Activated T-cell treated with anti-CD3 and anti-CD28 coated beads for 48 hours (primary cell): ENCODE measurements at places on chromosomes 12 and 14.
A peak's percentile ranks its signal among the peaks of the same experiment; 100 is the strongest.

GRCh38 chr12:67482751-67483661, 165.5 kb upstream of the DYRK2 start:
- DNase-seq: peak; percentile 21

- DNase-seq: no peak
Observed at GRCh38 chr14:104323551-104324175, 185.3 kb downstream of the KIF26A start.

- DNase-seq: no peak
Observed at GRCh38 chr12:128863957-128864356, 10.7 kb downstream of the GLT1D1 start.

DNA sequence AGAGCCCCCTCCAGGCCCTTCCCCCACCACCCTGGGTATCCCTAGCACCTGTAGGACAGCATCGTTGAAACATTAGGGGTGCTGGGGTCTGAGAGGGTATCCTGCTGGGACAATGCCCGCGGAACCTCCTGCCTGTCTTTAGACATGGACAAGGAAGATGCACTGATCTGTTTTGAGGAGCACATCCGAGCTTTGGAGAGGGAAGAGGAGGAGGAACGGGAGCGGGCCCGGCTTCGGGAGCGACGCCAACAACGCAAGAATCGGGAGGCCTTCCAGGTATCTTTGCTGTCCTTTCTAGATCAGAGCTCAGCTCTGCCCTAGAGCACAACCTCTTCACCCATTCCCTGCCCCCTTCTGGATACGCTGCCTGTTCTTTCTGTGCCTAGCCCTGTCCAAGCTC, 13.2 kb downstream of the PRPF40B start:
- DNase-seq: no peak

GRCh38 chr14:90609376-90609775, 206.9 kb downstream of the TTC7B start:
- no peak for DNase-seq

DNA sequence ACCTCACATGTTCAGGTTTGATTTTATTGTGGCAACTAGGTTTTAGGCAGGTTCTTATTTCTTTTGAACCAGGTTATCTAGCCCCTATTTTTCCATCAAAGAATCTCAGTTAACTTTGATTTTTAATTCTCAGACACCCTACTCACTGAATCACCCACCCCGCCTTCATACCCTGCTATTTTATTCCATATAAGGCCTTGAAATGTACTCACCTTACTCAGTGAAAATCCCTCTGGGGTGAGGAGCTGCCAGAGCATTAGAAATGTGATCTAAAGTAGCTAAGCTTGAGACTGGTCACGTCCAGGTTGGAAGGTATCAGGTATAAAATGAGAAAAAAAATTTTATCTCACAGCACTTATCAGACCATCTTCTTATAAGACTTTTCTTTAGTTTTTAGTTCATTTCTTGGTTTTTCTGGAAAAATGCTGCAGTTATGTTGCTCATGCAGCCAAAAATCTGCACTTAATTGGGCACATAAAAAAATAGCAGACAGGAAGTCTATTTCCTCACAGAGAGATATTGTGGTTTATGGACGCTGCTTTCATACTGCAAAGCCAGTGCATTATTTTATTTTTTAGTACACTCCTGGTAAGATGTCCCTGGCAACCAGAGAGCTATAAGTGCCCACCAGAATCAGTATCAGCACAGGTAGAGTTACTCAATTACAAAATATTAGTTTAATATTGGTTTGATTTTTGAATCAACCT, 101.5 kb upstream of the CCDC91 start:
- no peak for DNase-seq

DNA sequence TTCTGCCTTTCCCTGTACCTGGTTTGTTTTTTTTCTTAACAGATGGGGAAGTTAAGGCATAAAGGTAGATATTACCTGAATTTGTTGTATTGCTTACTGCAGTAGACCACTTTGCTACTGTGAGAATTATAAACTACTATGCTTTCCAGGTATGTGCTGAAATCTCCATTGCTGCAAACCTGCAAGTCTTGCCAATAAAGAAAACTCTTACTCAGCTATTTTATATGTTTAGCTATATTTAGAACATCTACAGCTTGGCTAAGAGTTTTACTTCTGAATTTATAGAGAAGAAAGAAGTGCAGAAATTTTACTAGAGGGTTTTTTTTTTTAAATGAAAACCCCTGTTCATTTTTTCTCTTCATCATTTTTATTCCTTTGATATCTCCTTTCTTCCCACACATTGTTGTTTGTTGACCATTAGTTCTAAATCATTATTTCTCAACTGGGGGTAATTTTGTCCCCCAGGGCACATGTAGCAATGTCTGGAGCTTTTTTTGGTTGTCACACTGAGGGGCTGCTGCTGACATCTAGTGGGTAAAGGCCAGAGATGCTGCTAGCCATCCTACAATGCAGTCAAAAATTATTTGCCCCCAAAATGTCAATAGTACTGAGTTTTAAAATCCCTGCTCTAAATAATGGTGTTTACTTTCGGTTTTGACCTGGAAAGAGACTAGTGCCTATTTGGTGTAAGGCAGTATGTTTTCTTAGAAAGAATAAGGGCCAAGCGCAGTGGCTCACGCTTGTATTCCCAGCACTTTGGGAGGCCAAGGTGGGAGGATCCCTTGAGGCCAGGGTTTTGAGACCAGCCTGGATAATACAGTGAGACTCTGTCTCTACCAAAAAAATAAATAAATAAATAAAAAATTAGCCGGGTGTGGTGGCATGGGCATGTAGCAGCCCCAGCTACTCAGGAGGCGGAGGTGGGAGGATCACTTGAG, 48.6 kb downstream of the PCNX1 start:
- peak; percentile 19 for DNase-seq

GRCh38 chr12:111180426-111181142, 188.3 kb downstream of the PHETA1 start:
- DNase-seq: no peak

GRCh38 chr12:54719691-54720090, 71.5 kb upstream of the DCD start:
- DNase-seq: no peak

- no peak for DNase-seq
Observed at GRCh38 chr12:49086116-49086515, 8.5 kb downstream of the DHH start.

DNA sequence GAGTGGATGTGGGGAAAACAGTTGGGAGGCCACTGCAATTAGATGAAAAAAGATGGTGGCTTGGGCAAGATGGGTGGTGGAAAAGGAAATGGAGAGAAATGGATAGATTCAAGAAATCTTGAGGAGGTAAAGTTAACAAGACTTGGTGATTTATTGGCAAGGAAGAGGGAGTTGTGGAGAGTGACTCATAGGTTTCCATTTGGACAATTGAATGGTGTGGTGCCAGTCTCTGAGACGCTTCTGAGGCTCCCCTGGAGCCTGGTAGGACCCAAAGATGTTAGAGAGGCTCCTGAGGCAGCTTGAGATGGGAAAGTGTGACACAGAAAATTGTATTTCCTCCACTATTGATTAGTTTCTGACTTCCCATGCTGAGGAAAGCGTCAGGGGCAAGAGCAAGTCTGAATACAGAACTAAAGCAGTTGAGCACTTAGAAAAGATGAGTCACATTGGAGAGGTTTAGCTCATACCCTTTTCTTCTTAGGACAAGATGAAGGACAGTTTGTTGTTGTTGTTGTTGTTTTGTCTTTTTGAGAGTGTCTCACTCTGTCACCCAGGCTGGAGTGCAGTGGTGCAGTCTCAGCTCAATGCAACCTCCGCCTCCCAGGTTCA, 4.5 kb downstream of the PRPF40B start:
- no peak for DNase-seq

- no peak for DNase-seq
Observed at GRCh38 chr12:109503611-109504010, 26.2 kb downstream of the UBE3B start.

- DNase-seq: no peak
Observed at GRCh38 chr14:97071177-97071576, 274.0 kb downstream of the VRK1 start.

GRCh38 chr12:100464529-100464928, 9.1 kb upstream of the NR1H4 start:
- no peak for DNase-seq

- no peak for DNase-seq
Observed at GRCh38 chr14:80055667-80056496, 155.4 kb downstream of the DIO2 start.

DNA sequence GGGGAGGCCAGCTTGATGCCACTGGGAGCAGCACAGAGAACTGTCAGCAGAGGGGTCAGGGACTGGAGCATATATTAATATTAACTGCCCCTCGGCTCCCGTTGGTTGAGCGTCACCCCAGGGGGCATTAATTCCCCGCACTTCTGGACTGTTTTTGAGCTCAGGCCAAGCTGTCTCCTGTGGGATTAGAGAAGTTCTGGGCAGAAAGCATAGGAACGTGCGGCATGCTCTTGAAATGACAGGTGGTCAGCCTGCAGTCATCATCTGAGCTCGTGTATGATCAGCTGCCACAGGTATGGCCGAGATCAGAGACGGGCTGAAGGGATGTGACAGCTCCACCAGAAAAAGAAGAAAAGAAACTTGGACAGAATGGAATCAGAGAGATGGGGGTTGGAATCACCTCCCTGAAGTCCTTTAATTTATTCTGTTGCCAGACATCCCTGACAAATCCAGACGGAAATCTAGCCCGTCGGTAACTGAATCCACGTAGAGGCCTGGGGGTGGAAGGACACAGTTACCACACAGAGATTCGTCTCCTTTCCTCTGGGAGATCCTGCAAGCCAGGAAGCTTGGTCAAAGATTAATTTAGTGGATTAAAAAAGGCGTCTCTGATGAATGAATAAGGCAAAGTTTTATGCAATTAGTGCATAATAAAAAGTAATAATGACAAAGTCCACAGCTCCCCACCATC, 23.6 kb downstream of the NR1H4 start:
- DNase-seq: no peak

- DNase-seq: no peak
Observed at GRCh38 chr14:76073717-76074116, 78.0 kb upstream of the GPATCH2L start.

DNA sequence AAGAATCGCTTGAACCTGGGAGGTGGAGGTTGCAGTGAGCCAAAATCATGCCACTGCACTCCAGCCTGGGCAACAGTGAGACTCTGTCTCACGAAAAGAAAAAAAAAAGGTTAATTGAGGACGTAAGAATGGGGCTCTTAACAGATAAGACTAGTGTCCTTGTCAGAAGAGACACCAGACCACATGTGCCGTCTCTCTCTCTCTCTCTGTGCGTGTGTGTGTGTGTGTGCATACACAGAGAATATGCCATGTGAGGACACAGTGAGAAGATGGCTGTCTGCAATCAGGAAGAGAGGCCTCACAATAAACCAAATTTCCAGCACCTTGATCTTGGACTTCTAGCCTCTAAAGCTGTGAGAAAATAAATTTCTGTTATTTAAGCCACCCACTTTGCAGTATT, 11.7 kb upstream of the ERC1 start:
- DNase-seq: no peak

DNA sequence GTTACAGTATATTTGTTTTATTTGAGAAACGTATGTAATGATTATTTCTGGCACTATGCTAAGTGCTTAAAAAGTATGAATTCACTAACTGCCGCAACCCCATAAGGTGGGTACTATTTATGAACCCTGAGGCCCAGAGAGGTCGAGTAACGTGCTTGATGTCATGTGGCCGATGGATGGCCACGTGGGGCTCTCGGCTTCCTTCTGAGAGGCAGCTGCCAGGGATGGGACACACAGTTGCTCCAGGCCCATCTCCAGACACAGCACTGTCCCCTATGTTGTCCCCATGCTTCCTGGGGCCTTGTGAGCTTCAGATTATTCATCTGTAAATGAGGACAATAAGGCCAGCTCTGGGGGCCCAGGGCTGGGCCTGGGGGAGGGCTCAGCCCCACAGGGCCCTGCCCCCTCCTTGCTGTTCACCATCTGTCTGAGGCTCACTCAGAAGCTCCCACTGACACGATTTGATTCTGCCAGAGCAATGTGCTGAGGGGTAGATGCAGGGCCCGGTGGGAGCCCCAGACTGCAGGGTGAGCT, 115.0 kb downstream of the CALM1 start:
- no peak for DNase-seq

GRCh38 chr12:77830583-77831351, at the start of gene NAV3:
NAV3 (plus strand) TSS chr12:77830894; CDS start chr12:77831462, 568 bp downstream.
- no peak for DNase-seq
